ENCODE measurements at places on chromosomes 12 and 14.

GRCh38 chr12:25755136-25755970 lies 202.3 kb upstream of the LMNTD1 start:
- no peak for DNase-seq

- DNase-seq: no peak
These were observed 12.7 kb upstream of the SLC16A7 start for GRCh38 chr12:59583003-59583712.

GRCh38 chr14:20934148-20934762 lies 21.0 kb upstream of the RNASE2 start:
- DNase-seq: no peak

DNA sequence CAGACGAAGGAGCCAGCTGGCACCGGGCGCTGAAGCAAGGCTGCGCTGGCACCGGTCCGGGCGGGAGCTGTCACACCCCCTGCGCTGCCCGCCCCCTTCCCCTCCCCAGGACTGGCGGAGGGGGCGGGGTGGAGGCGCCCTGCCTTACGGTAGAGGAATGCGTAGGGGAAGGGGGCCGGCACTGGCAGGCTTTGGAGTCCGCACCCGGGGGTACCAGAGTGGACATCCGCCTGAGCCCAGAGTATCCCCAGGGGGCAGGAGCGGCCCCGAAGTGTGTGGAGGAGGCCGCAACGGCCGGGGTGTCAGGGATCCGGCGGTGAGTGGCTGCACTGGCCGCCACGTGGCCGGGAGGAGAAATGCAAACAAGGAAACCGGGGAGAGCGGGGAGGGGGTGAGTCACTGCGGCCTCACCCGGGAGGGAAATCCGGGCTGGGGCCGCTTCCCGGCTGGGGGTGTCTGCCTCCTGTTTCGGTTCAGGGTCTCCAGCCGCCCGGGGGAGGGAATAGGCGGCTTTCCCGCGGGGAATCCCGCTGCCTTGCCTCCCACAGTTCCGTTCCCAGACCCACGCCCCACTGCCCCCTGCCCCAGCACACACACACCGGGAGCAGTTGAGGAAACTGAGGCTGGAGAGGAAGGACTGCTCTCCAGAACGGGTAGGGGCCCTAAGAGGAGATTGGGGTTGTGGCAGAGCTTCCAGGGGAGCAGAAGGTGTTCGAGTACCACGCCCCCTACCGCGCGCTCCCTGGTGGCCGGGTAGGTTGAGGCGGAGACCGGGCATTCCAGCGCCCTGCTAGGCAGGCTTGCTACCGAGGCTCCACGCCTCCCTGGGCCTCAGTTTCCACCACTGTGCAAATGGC lies at the start of gene RAPGEF3:
Gene RAPGEF3 (minus strand): TSS at position 47 of the 857 bp plus-strand sequence. CDS start 324 bp downstream, outside the sequence.
- peak; percentile 96 for DNase-seq

DNA sequence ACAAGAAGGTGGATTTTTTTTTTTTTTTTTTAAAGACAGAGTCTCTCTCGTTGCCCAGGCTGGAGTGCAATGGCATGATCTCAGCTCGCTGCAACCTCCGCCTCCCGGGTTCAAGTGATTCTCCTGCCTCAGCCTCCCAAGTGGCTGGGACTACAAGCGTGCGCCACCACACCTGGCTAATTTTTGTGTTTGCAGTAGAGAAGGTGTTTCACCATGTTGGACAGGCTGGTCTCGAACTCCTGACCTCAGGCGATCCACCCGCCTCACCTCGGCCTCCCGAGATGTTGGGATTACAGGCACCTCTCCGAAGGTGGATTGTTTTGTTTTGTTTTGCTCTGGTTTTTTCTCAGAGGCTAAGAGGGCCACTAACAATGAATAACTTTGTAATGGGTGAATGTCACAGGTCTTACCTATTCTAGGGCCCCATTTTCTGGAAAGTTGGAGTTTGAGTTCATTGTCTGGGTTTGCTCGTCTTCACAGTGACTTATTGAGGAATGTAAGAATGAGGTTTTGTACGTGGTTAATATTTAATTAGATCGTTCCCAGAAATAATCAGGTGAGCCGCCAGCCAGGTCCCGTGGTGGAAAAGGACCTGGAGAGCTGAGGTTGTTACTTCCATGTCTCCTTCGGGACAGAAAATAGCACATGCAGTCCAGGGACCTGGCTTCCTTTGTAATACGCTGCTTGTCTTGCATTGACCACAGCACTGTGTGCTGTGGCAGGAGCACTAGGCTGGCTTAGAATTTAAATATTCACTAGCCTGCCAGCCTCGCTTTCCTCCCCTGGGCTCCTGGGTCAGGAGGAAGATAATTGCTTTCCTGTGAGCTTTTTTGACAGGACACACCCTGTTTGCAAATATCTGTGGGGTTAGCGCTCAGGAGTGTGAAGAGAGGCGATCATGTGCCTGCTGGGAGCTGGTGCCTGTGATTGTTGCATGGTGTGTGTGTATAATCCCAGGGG lies 2.3 kb downstream of the HIP1R start:
- DNase-seq: no peak

DNA sequence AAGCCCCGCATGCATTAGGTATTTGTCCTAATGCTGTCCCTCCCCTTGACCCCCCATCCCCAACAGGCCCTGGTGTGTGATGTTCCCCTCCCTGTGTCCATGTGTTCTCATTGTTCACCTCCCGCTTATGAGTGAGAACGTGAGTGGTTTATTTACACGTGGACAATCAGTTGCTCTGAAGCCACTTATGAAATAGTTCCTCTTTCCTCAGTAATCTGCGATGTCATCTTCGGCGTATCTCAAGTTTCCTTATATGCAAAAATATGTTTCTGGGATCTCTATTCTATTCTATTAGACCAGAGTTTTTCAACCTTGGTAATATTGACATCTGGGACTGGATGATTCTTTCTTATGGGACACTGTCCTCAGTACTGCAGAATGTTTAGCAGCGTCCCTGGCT lies 56.0 kb upstream of the DCD start:
- no peak for DNase-seq

DNA sequence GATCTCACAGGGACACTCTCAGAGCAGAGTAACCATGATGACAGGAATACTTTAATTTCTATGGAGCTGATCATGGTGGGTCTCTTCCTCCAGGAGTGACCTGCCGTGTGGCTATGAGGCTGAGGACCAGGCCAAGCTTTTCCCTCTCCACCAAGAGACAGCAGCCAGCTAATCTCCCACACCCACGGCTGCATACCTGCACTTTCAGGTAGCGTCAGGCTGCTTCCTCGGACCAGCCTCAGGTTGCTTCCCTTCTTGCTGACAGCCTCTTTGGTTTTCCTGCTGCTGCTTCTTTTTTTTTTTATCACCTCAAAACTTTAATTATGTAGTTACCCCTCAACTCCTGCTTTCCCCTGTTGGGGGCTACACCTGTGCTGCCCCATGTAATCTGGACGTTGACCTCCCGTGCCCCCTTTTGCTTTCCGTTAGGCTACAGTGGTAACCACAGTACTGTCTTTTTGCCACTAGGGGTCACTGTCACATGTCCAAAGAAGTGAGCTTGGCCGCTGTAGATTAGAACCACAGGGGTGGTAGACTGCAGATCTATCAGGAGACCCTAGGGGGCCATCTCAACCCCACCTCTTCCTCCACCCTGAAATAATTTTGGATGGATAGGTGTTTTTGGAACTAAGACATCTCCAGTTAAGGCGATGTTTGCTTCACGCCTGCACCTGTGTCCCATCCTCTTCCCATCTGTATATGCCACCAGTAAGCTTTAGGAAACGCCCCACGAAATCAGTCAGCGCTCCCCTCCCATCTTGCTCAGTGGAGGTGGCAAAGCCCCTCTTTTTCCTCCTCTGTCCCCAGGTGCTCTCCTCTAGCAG lies 7.8 kb upstream of the PIP4K2C start:
- DNase-seq: no peak

DNA sequence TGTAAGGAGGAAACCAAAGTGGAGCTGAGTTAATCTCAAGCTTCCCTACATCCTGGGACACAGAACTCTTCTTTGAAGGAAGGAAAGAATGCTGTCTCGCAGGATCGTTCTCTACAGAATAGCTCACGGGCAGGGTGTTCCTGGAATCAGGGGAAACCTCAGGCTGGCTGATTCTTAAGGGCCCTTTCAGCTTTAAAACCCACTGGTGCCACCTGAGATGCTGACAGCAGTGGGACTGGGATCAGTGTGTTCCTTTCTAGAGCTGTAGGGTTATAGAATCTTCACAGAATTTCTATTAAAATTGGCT lies 47.8 kb downstream of the UBE3B start:
- no peak for DNase-seq

DNA sequence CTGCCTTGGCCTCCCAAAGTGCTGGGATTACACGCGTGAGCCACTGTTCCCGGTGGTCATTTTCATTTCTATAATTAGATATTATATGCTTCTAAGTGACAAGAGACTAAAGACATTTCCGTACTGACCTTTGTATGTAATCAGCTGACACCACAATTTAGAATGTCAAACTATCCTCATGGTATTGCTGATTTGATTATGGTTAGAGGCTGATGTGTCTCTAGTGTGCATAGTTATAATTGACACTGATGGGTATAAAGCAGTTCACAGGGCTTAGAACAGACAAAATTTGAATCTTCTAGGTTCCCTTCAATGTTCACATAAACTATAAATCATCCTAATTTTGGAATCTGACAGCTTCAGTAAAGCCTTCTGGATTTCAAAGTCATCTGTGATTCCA lies 192.7 kb downstream of the PTPRO start:
- no peak for DNase-seq

- DNase-seq: no peak
These were observed 44.6 kb downstream of the NINJ2 start for GRCh38 chr12:618605-619004.

GRCh38 chr12:10048526-10048925 lies 18.0 kb downstream of the CLEC9A start:
- DNase-seq: no peak

DNA sequence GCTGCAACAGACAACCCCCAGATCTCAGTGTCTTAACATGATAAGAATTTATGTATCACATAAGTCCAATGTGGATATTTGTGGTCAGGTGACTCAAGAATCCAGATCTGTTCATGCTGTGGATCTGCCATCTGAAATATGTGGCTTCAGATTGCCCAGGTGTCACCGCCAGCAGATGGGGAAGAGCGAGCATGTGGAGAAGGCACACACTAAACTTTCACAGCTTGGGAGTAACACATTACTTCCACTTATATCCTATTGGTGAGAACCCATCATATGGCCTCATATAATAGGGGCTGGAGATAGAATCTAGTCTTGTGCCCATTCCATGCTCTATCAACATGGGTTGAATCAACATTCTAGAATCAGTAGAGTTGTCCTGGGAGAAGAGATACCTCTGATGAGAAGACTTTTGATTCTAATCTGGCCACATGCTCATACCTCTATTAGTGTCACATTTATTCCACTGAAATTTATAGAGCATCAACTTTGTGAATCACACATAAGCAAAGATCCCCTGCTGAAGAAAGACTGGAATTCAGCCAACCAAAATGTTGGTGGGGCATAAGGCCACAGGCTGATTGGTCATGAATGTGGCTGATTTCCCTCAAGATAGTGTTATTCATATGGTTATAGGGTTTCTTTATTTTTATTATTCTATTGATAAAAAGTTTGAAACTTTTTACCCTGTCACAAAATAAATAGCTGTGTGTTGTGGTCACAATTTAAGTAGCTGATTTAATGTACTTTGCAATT lies 6.0 kb upstream of the CALCOCO1 start:
- DNase-seq: no peak

GRCh38 chr14:50600849-50601248 lies 40.9 kb downstream of the ATL1 start:
- no peak for DNase-seq

GRCh38 chr12:32332446-32332845 lies 66.9 kb upstream of the FGD4 start:
- DNase-seq: no peak

- DNase-seq: no peak
These were observed 7.6 kb upstream of the RNF34 start for GRCh38 chr12:121392325-121392716.

DNA sequence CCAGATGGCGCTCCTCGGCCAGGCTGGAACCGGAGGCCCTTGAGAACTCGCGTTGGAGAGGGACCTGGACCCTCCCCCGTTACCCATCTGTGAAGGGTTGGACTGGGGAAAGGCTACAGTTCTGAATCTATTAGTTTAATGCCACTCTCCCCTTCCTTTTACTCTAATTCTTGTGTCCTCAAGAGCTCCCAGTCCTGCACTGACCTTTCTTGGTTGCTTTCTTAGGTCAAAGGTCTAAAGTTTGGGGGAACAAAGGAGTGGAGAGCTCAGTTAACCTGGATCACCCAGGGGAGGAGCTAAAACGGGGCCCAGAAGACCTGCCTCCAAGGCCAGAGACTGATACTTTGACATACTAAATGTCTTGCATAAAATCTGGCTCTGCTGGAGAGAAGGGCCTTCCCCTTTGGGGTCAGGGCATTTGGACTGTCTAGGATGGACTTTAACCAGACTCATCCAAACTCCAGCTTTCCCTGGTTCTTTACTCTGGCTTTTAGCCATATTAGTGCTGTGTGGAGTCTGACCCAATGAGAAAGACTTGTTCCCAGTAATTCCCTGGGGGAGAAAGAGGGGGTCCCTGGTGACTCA lies 923 bp upstream of the MLF2 start:
- DNase-seq: no peak

GRCh38 chr14:103946975-103947374 lies 4.6 kb upstream of the RD3L start:
- DNase-seq: no peak

GRCh38 chr14:48726080-48726642 lies 860.0 kb downstream of the RPS29 start:
- no peak for DNase-seq

DNA sequence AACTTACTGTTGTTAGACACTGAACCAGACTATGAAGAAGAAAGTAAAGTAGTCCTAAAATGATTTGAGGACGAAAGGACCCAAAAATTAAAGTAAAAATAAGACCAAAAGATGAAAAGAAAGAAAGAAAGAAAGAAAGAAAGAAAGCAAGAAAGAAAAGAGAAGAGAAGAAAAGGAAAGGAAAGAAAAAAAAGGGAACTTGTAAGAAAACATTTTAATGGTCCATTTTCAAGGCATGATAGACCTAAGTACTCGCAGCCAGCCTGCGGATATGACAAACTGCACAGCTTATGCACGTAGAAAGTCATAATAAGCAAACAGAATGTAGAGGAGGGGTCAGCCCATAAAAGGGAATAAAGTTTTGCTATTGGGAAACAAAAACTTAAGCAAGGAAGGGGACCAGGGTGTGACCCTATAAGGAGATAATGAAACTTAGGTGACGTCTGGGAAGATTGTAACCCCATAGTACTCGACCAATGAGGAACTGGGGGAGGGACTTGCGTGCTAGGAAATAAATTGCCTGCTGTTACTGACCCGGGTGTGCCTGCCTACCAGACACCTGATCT lies 59.7 kb downstream of the APOBEC1 start:
- no peak for DNase-seq

- DNase-seq: no peak
These were observed 12.7 kb upstream of the WDR89 start for GRCh38 chr14:63654346-63654745.

Data from esophagus muscularis mucosa (tissue), 4 donors.